Adipocyte (in vitro differentiated cells): ENCODE measurements at places on chromosomes 1 and 21.

- no peak for DNase-seq
These were observed 92.4 kb upstream of the GPR88 start for GRCh38 chr1:100445565-100445964.

- DNase-seq: no peak
These were observed 356.6 kb upstream of the LYPLAL1 start for GRCh38 chr1:218817071-218817470.

DNA sequence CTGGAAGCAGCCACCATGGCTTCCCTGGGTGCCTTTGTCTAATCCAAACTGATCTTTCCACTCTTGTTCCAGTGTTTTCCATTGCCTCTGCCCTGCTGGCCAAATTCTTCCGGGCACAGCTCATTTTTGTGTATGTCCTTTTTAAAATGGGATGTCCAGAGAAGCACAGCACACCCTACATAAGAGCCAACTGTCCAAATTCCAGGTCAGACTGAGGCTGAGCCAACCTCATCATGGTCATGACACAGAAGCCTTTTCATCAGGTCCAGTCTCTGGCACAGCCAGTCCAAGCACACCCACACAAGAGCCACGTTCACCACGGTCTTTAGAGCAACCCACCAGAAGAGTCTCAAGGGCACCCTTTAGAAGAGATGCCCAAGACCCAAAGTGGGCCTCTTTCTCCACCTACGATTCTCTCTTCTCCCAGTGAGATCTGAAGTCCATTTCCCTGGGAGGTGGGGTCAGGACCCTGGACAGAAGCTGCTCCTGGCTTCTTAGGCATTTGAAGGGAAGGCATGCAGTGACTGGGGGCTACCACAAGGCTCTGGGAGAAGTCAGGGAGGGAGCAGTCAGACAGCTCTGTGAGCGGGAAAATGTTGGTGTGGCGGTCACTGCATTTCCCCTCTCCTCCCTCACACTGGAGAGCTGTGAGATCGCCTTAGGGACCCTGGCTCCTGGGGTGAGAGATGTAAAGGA is 53.2 kb downstream of the SYT2 start:
- peak; percentile 36 for DNase-seq

DNA sequence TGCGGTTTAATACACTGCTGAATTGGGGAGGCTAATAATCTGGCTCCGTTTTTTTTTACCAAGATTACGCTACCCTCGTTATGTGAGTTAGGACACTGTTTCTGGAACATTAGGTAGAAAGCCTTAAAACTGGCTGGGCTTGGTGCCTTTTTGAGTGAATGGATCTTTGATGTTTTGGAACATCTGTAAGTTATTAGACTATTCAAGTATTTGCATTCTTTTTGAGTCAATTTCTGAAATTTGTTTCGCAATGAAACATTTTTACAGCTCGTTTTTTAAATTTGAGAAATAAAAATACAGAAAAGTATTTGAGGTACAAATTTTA is 106.9 kb downstream of the LTN1 start:
- peak; percentile 75 for DNase-seq

DNA sequence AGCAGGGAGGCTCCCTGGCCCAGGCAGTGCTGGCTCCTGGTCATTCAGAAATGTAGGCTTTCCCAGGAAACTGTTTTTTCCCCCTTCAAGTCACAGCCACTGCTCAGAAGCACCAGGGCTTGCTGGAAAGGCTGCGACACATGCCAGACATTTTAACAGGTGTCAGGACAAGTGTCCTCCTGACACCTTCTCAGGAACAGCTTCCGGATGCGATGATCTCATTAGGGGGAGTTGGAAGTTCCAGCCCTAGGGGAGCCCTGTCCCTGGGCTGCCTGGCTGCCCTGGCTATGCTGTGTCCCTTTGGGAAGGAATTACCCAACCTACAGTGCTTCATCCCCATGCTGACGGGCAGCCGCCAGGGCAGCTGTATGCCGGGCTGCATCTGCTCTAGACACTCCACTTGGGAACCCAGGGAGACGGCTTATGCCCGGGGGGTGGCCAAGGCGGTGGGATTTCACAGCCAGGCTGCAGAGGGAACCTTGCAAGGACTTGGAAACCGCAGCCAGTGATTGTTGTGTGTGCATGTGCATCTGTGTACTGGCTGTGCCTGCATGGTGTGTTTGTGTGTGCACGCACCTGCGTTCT is 41.8 kb downstream of the AJAP1 start:
- DNase-seq: no peak

DNA sequence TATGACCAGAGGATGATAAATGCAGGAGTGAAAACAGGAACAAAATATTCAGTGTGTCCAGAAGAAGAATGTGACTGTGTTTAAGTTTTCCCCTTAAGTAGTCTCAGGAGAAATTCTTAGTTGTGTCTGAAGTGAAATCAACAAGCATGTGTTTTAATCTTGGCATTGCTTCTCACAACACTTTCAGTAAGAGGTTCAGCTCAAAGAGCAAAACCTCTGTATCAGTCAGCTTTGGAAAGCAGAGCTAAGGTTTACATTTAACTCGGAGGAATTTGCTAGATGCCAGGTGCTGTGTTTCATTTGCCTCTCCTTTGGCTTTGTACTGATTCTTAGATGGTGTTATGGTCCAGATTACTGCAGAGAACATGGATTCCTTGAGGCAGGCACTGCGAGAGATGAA is 28.6 kb downstream of the CC2D1B start:
- DNase-seq: no peak

- DNase-seq: no peak
These were observed 37.8 kb upstream of the S1PR1 start for GRCh38 chr1:101198842-101199636.

GRCh38 chr1:93675271-93675670 is 6.4 kb downstream of the BCAR3 start:
- DNase-seq: no peak

GRCh38 chr1:219771080-219771479 is 157.3 kb downstream of the SLC30A10 start:
- peak; percentile 48 for DNase-seq

DNA sequence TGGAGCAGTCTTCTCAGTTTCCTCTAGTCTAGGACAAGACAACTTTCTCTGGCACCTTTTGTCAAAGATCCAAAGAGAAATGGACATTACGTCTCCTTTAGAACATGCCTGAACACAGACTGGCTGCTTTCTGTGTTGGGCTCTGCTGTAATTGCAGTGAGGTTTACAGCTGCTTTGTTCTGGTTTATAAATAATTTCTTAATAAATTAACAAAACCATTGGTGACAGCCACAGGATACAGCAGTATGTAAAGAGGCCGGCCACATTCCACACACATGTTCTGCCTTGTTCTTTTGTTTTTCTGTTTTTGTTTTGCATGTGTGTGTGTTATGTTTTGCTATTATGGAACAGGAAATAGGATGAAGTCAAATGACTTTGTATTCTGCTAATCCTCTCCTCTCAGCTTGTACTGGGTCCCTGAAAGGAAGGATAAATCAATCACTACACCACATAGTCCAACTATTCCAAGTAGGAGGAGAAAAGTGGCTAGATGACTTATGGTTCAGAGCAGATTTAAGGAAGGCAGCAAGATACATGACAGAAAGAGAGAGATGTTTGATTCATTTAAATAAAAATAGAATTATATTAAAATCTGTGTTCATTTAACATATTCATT is 161.5 kb upstream of the ESRRG start:
- DNase-seq: no peak

- no peak for DNase-seq
These were observed 30.8 kb upstream of the VTCN1 start for GRCh38 chr1:117241512-117241911.

- no peak for DNase-seq
These were observed 10.9 kb upstream of the ELAVL4 start for GRCh38 chr1:50097791-50098190.

DNA sequence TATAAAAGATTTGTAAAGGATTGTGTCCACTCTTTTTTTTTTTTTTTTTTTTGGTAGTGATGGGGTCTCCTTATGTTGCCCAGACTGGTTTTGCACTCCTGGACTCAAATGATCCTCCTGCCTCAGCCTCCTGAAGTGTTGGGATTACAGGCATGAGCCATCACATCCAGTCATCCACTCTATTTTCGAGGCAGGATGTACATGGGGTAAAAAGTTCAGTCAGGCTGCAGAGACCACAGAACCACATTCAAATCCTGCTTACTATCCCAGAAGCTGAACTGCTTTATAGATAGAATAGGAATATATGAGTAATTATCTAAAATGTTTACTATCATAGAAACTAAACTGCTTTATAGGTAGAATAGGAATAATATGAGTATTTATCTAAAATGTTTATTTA is 26.0 kb upstream of the KCNK2 start:
- DNase-seq: no peak

- DNase-seq: peak; percentile 13
These were observed 45.4 kb upstream of the TENT5B start for GRCh38 chr1:27057801-27058625.

DNA sequence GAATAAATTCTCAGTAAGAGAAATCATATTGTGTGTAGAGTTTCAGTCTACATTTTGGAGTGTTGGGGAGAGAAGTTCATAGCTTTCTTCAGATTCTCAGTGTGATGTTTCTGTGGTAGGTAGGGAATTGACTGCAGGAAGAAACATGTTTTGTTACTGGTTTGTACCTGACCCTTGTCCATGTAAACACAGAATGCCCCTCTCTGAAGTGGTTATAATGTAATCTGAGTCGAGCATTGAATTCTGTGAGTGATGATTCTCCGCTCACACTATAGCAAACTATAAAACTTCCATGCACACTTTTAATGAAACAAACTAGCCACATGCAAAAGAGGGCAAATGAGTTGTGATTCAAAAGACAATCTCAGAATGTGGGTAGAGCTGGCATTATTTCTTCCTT is 433.2 kb downstream of the USP25 start:
- DNase-seq: no peak

- no peak for DNase-seq
These were observed 1.4 kb downstream of the TARBP1 start for GRCh38 chr1:234477386-234478151.

- no peak for DNase-seq
These were observed 321.6 kb downstream of the PTPRU start for GRCh38 chr1:29557701-29558600.

DNA sequence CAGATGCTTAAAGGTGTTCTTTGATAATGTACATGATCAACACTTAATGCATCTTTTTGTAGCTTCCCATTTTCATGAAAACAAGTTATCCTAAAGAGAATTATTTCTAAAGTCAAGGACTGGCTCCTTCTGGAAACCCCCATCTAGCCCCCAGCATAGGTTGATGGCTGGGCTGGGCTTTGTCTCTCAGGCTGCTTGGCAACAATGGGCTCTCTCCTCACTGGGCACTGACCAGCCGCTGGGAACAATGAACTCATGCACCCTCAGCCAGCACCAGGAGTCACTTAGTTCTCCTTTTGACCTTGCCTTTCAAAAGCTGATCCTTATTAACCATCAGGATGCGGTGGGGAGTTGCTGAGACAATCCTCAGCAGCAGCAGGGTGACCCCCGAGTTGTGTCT is 293.0 kb upstream of the PLXNA2 start:
- no peak for DNase-seq

GRCh38 chr1:233435622-233436021 is 108.1 kb downstream of the MAP3K21 start:
- no peak for DNase-seq

- no peak for DNase-seq
These were observed 18.1 kb downstream of the SAMSN1 start for GRCh38 chr21:14527696-14528652.

GRCh38 chr1:78687914-78688313 is 38.3 kb downstream of the IFI44 start:
- DNase-seq: peak; percentile 44

- peak; percentile 89 for DNase-seq
These were observed 77.9 kb upstream of the NFIA start for GRCh38 chr1:61004262-61005003.

GRCh38 chr21:26001356-26001755 is 169.2 kb downstream of the APP start:
- DNase-seq: no peak

DNA sequence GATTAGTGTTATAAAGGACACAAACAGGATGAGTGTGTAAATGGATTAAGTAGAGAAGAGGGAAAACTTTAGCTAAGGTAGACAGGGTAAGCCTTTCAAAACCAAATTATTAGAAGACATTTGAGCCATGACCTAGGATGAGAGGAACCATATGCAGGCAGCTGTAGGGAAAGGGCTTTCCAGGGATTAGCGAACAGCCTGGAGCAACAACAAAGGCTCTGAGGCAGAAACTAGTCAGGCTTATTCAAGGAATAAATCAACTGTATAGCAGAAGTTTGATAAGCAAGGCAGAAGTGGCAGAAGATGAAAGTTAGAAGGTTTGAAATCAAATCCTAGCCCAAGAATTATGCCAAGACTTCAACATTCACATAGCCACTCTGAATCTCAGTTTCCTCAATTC is 21.3 kb downstream of the AIDA start:
- DNase-seq: no peak

GRCh38 chr1:109191377-109191776 is 22.3 kb upstream of the SARS1 start:
- DNase-seq: no peak

GRCh38 chr1:203219934-203220333 is 9.5 kb downstream of the CHIT1 start:
- no peak for DNase-seq

- peak; percentile 78 for DNase-seq
These were observed 255.9 kb downstream of the FAF1 start for GRCh38 chr1:50704126-50704525.

DNA sequence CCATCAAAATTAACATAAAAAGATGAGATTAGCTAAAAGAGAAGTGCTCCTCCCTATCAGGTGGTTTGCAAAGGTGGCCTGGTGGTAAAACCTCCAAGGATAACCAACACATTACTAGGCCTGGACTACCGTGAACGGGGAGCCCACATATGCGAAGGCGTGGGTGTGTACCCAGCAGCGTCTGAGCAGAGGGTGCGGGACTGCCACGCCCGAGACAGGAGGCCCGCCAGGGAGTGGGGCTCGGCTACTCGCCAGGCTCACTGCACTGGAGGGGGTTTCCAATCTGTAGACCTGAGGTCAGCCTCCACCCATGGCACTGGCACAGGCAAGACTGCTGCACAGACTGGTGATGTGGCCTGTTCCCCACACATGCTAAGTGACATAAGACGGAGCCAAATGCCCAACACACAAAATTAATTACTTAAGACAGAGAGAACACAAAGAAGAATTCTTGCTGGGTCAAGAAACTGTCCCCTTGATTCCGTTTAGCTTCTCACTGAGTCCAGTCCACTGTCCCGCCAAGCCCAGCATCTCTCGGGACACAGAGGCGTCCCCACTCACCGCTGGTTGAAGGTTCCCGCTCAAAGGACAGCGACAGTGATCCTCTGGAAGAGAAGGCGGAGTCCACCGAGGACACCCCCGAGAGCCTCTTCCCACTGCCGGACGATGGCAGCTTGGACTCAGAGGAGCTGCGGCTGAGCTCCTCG is 23.4 kb downstream of the RIPK4 start:
- no peak for DNase-seq
